ENCODE measurements at places on chromosomes 6 and 20.
A peak's percentile ranks its signal among the peaks of the same experiment; 100 is the strongest.

- no peak for DNase-seq
Observed at GRCh38 chr6:36612101-36612625, 18.0 kb downstream of the SRSF3 start.

GRCh38 chr20:40322941-40323340 lies 366.1 kb downstream of the MAFB start:
- DNase-seq: no peak

DNA sequence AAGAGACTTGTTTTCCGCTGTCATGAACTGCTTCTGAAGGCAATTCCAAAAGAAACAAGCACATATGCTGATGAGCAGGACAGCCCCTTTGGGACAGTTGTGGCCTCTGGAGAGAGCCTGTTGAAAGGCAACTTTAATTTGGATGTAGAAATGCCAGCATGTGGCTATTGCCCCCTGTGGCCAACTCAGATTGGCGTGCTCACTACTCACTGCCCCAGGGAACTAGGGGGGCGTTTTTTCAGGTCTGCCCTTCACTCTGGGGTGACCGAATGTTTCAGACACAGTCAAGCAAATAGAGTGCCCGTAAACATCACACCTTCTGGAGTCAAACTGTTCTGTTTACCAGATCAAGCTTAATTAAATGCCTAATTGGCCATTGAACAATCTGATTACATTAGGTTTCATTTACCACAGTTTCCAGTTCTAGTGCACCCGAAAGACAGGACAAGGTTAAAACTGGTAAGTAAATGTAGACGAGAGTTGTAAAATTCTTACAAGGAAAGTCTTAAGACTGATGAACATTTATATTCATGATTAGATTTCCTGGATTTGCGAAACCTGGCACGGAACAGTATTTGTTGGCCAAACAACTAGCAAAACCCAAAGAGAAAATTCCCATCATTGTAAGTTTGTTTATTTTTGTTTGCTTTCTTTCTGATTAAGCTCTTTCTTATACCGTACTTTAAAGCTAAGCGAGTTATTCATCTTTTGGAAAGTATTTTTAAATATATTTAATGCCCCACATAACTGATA lies 75.9 kb upstream of the SYNJ2 start:
- DNase-seq: no peak

DNA sequence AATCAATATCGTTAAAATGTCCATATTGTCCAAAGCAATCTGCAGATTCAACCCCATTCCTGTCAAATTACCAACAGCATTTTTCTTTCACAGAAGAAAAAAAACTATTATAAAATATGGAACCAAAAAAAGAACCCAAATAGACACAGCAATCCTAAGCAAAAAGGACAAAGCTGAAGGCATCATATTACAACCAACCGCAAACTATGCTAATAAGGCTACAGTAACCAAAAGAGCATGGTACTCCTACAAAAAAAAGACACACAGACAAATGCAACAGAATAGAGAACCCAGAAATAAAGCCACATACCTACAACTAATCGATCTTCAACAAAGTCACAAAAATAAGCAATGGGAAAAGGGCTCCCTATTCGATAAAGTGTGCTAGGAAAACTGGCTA lies 49.2 kb downstream of the RNGTT start:
- no peak for DNase-seq

DNA sequence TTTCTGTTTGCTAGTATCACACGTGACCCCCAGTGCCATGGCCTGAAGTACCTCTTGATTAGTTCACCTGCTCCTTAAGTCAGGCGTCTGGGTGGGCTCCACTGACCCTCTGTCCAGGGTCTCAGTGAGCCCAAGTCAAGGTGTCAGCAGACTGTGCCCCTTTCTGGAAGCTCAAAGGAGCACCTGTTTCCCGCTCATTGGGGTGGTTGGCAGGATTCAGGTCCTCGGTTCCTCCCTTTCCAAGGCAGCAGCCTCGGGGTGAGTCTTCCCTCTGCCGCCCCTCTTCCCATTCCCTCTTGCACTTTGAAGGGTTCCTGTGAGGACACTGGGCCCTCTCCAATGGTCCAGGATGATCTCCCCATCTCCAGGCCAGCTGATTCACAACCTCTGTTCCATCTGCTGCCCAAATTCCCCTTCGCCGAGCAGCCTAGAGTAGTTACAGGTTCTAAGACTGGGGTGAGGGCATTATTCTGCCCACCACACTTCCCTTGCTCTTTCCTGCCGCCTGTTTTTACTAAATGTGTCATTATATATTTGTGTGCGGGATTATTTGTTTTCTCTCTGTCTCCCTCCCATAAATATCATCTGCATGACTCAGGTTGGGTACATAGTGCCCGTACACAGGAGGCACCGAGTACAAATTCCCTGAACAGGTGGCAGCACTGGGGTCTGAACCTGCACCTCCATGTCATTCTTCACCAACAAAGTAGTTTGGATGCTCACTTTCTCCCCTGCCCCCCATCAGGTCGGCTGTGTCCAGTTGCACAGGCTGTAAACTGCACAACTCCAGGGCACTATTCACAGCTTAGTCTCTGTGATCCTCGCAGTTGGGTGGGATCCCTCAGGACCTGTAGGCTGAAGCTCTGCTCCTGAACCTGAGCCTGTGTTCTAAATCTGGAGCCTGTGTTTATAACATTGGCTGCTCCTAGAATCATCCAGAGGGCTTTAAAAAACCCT lies 58.5 kb downstream of the RBM38 start:
- DNase-seq: no peak

GRCh38 chr6:118565311-118565960 lies 17.3 kb downstream of the PLN start:
- DNase-seq: no peak

- DNase-seq: no peak
Observed at GRCh38 chr6:14621518-14621917, 503.9 kb downstream of the CD83 start.

DNA sequence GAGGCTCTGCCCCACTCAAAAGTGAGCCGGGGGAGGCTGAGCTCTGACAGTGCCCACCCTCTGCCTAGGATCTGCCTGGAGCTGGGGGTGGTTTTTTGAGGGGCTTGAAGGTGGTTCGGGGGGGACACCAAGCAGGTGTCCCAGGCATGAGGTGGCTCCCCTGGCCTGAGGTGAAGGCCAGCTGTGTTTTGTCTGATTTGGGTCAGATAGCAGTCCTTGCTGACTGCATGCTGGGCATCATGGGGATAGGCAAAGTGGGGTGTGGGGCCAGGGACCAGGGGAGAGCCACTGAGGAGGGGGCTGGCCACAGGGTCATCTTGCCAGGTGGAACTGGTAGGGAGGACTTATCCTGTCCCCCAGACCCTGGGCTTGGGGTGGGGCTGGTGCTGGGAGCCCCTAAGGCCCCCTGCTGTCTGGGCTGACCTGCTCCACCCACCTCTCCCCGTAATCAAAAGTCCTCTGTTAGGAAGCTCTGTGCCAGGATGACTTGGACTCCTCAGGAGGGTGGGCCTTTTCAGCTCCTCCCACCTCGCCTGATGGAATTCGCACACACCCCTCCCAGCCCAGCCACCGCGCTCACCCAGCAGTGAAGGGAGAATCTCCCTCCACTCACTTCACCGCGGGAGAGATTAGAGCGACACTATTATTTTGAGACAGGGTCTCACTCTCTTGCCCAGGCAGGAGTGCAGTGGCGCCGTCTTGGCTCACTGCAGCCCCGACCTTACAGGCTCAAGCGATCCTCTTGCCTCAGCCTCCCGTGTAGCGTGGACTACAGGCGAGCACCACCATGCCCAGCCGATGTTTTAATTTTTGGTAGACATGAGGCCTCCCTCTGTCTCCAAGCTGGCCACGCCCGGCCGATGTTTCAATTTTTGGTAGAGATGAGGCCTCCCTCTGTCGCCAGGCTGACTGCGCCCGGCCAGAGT lies 1.5 kb upstream of the COL9A3 start:
- DNase-seq: no peak

DNA sequence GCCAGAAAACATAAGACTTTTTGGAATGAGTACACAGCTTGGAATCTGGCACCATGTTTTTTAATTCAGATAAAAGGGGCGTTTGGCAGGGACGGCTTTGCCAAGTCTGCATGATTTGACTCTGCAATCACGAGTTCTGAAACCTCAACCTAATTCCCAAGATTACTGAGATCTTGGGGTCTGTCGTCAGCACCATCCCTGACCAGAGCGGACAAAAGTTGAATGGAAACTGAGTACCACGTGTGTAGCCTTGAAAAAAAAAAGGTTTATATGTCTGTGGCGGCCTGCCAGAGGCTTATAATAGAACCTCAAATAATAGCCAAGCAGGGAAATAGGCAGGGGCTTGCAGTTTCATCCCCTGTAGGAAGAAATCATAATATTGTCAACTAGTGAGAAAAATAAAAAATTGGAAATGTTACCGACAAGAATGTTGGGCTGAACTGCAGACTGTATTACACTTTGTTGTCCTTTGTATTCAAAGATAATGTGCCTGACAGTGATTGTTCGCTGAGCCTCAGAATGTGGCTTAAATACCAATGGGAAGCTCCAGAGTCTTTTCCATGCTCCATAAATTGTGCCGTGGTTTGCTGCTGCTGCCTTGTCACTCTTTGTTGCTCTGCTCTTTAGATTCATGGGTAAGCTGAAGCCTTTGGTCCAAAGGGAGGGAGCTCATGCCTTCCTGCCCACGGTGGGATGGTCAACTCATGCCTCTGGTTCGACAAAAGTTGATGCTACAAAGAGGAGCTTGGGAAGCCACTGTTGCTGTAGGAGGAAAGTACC lies 118.8 kb upstream of the ARID1B start:
- DNase-seq: peak; percentile 44

- no peak for DNase-seq
Observed at GRCh38 chr6:149646599-149646998, 1.9 kb downstream of the KATNA1 start.

DNA sequence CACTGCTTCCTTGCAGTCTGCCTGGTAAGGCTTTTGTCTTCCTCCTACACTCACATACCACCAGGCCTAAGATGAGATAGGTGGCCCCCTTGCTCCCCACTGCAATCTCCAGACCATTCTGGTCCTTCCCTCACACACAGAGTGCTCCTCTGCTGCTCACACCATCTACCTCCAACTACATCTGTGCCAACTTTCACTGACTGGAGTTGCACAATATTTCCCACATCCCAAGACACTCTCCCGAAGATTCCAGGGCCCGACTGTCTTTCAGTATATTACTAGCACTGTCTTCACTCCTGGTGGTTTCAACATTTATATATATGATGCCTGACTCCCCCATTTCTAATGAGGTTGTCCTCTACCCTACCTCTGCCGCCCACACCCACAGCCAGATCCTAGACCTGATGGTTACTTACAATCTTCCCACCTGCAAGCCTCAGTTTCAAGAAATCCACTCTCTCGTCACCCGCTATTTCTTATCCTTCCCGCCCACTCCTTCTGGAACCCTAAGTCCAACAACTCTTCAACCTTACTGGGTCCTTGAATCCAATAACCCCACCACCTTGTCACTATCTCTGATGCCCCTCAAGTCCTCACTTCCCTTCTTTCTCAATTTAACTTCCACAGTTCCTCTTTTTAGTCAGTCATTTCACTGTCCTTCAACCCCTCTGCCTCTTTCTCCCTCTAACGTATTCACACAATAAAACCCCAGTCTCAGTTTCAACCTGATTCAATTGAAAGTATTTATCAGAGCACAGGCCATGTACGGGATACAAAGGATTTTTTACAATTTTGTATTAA lies 21.6 kb downstream of the RALGAPA2 start:
- DNase-seq: no peak

GRCh38 chr6:96194675-96195074 lies 178.9 kb downstream of the FUT9 start:
- DNase-seq: no peak

DNA sequence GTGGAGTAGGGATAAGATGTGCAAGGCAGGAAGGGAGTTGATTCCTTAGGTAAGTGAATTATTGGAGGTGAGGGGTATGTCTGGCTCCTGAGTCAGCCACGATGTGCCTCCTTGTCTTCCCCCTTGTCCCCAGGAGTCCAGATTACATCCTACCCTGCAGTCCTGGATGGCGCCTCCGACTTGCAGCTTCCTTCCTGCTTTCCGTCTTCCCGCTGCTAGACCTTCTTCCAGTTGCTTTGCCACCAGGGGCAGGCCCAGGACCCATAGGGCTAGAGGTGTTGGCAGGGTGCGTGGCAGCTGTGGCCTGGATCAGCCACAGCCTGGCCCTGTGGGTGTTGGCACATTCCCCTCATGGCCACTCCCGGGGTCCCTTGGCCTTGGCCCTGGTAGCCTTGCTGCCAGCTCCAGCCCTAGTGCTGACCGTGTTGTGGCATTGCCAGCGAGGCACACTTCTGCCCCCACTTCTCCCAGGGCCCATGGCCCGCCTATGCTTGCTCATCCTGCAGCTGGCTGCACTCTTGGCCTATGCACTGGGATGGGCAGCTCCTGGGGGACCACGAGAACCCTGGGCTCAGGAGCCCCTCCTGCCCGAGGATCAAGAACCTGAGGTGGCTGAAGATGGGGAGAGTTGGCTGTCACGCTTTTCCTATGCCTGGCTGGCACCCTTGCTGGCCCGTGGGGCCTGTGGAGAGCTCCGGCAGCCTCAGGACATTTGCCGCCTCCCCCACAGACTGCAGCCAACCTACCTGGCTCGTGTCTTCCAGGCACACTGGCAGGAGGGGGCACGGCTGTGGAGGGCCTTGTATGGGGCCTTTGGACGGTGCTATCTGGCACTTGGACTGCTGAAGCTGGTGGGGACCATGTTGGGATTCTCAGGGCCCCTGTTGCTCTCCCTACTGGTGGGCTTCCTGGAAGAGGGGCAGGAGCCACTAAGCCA lies 4.9 kb downstream of the ABCC10 start:
- no peak for DNase-seq
